Caco-2 (cell line): ENCODE measurements at places on chromosomes 1 and 21.

DNA sequence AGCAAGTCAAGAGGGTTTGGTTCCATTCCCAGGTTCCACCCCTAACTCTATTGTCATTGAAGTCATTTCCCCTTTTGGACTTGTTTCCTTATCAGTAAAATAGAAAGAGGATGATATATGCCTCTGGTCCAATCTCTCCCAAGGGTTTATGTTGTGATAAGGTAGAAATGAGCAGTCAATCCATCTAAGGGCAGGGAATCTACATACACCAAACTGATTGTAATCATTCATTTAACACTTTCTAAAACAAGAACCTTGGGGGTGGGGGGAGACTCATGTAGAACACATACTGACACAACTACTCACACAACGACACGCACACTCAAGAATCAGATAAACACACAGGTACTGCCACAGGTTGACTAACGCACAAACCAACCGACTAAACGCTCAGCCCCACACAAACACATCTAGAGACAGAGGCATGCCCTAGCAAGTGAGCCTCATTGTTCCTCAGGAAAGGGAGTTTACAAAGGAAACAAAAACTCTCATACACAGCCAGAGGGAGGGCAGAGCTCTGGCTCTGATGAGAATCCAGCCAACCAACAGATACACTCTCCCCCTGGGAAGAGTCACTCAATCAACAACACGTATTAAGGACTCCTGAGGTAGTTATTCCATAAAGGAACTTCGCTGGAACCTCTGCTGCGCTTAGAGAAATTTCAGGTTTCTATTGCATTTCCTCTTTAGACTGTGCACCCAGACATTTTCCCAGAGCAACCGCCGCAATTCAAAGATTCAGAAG is 1.0 kb downstream of the F11R start:
- DNase-seq = no peak

DNA sequence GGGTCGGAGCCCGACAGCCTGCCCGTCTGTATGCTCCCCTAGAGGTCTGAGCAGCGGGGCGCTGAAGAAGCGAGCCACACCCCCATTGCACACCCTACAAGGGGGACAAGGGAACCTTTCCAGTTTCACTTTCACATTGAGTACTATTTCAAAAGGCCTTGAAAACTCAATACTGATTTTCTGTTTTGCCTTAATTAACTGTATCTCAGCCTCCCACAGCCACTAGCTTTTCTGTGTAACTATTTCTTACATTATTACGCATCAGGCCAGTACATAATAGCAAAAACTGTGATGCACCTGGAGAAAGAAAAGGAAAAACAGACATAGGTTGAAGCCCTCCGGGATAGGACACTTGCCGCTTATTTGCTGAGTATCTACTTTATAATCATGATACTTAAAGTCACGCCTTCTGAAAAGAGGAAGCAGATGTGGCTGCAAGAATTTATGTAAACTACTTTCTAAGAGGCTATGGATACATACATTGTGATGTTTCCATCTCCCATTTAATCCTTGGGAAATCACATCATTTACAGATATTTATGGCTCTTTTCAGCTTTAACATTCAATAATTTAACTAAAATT is 1719.5 kb downstream of the MRPL39 start:
- DNase-seq = no peak

GRCh38 chr1:167631936-167632614 is 2.0 kb downstream of the RCSD1 start:
- no peak for DNase-seq

GRCh38 chr1:25431955-25432719 is 1.4 kb downstream of the MACO1 start:
- DNase-seq = no peak

DNA sequence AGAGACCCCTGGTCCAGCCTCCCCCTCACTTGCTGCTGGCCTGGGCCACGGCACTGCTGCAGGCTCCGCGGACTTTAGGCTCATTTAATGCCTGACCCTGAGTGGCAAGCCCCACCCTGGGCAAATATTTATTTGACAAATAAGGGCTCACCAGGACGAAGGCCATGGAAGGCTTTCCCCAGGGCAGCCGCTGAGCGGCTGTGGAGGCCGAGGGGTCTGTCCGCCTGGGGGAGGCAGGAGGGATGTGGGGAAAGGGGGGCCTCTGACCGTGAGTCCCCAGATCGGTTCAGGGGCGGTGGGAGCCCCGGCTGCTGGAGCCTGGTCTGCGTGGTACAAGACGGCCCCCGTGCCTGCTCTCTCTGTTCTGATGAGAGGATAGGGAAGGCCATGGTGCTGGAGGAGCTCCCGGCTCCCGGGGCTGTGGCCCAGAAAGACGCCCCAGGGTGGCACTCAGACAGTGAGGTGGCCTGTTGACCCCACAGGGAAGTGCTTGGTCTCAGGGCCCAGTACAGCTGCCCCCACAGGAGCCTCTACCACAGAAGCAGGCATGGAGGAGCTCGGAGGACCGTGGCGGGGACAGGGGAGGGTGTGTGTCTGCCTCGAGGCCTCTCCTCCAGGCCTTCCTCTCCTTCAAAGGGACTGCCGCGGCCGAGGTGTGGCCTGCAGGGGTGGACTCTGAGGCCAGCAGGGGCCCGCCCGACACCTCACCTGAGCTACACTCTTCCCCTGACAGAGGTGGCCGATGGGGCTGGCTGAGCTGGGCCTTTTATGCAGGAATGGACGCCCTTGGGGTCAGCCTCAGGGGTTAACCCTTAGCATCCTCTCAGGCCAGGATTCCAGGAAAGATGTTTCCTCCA is 9.1 kb upstream of the C1orf159 start:
- DNase-seq = peak; percentile 87

DNA sequence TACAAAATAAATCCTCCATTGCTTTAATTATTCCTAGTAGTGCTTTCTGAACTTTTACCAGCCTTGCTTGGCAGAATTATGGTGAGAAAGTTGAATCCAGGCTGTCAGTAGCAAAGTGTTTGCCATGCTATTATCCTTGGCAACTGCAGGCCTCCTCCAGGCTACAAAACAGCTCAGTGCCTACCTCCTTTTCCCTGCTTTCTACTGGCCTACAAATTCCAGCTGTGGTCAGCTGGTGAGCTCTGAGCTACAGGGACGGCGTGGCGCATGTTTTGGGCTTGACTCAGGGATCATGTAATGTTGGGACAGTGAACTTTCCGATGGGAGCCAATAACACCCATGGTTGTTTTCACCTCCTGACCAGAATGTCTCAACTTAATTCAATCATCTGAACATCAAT is 456.1 kb upstream of the ADAMTS5 start:
- DNase-seq = no peak

- no peak for DNase-seq
These were observed 52.6 kb upstream of the GADD45A start for GRCh38 chr1:67632356-67632755.

DNA sequence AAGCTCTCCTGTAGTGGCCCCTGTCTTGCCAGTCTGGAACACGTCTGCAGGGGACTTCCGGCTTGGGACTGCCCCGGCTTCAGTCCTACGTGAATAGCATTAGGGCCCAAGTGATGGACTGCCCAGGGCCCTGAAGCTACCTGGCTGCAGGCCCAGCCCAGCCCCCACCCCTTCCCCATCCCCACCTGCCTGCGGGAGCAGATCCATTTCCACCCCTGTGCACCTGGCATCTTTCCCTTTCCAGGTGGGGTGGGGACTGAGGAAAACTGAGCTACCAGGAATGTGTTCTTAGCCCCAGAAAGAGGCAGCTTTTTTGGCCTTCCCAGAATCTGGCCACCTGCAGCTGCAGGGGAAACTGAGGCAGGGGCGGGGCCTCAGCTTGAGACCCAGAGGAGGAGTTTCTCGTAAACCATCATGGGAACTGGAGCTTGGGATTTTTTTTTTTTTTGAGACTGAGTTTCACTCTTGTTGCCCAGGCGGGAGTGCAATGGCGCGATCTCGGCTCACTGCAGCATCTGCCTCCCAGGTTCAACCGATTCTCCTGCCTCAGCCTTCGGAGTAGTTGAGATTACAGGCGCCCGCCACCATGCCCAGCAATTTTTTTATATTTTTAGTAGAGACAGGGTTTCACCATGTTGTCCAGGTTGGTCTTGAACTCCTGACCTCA is 3.2 kb downstream of the EDN2 start:
- no peak for DNase-seq

DNA sequence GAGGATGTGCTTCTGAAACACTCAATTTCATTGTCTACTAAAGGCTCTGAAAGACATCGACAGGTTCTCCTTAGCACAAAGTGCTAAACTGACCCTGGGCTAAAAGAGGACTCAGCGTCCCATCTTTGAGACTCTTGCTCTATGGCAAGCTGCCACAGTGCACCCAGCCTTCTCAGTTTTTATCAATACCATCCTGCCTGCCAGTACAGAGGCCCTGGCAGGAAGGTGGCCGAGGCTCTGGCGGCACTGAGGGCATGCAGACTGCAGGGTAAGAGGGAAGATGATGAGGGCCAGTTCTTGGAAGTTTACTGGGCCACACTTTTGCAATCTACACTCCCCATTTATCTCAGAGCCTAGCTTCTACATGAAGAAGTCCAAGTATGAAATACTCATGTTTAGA is 5.3 kb downstream of the OLFML2B start:
- DNase-seq = no peak

GRCh38 chr1:245260110-245260882 is 105.5 kb downstream of the KIF26B start:
- DNase-seq = no peak

- DNase-seq = no peak
These were observed 165.8 kb upstream of the RAB4A start for GRCh38 chr1:229105109-229105508.

DNA sequence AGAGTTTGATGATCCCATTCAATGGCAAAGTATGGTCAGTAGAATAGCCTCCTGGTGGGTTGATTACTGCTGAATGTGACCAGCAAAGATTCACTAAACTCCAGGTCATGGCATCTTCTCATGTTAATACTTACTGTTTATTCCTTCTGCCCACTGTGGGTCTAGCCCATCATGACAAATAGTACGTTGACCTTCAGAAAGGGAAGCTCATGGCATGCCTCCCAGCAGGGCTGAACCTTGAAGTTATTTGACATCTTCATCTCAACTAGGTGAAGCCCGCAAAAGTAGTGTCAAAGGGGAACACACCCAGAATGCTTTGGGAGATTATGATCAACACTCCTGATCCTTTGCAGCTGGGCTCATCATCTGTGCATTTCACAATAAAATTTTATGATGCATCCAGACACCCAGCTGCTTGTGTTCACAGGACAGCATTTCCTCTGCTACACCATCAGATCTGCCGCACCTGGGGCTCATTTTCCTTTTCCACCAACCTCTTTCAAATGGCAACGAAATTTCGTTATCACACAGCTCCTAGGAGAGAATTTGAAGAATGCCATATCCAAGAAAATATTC is 49.6 kb downstream of the HLX start:
- no peak for DNase-seq

DNA sequence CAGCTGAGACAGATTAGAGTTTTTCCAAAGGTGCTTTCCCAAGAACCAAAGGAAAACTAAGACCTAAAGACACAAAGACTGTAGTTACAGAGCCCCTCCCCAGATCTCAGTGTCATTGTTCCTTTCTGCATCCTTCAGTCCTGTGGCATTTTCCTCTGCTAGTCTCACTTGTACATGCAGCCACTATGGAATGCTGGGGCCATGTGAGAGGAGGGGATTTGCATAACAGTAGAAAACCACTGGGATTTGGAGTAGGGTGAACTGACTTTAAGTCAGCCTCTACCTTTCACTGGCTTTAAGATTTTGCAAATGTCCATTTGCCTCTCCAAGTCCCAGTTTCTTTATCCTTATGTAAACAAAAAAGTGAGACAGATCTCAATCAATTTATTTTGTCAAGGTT is 119.4 kb upstream of the F3 start:
- DNase-seq = peak; percentile 21

DNA sequence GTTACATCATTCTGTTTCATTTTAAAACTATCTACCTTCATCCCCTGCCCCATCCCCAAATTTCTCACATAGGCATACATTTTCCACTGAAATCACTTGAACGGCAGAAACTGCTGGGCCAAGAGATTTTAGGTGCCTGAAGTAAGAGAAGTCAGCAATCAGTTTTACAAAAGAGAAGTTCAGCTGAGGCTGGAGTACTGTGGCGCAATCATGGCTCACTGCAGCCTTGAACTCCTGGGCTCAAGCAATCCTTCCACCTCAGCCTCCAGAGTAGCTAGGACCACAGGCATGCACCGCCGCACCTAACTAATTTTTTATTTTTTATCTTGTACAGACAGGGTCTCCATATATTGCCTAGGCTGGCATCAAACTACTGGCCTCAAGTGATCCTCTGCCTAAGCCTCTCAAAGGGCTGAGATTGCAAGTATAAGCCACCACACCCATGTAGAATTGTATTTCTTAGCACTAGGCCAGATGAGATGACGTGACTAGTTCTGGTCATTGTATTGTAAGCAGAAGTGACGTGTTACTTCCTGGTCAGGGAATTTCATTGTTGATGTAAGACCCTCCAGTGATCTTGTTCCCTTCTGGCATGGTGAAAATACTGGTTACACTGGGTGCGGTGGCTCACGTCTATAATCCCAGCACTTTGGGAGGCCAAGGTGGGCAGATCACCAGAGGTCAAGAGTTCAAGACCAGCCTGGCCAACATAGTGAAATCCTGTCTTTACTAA is 7.1 kb downstream of the BECN2 start:
- no peak for DNase-seq

DNA sequence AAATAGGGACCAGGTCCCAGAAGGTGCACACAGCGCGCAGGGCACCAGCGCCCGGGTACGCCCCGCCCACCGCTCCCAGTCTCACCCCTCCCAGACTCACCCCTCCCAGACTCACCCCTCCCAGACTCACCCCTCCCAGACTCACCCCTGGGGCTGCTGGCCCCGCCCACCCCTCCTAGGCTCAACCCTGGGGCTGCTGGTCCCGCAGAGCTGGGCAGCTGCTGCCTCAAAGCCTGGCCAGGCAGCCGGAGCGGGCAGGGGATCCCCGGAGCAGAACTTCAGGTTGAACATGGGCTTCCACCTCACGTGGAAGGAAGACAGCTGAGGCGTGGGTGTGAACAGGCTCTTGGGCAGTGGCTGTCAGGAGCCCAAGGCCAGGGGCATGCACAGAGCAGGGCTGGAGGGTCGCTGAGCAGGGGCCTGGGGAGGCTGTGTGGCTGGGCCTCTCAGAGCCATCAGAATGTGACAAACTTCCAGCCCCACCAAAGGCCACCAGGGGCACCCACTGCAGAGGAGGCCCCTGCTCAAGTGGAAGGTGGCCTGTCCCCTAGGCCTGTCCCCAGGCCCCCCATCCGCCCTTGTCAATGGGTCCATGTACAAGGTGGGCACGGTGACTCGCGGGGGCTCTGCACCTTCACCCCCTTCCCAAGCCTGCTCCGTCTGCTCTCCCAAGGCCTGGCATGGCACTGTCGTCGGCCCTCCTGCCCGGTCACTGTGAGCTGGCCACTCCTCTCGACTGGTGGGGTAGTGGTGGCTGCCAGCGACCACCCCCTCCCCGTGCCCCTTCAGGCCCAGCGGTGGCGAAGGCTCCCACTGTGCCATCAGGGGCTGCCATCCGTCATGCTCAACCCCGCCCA is 20.4 kb upstream of the SUMO3 start:
- DNase-seq = no peak

DNA sequence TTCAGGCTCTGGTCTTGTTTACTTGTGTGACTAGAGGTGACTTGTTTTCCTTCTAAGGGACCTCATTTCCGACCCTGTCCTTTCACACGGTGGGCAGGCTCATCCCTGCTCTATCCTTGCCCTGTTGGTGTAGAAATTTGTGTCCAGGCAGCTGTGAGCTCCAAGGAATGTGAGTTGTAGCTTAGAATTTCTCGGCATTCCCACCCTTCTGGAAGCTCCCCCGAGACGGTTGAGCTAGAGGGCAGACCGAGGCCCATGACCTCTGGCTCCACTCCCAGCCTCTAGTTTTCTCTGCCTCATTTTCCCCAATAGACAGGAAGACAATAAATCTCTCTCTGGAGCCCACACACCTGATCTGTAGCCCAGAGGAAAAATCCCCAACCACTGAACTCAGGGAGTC is 100.9 kb downstream of the NAV1 start:
- DNase-seq = no peak

- no peak for DNase-seq
These were observed 82.7 kb upstream of the ZBTB18 start for GRCh38 chr1:243968413-243968812.
